ENCODE measurements at places on chromosomes 2 and 18.

DNA sequence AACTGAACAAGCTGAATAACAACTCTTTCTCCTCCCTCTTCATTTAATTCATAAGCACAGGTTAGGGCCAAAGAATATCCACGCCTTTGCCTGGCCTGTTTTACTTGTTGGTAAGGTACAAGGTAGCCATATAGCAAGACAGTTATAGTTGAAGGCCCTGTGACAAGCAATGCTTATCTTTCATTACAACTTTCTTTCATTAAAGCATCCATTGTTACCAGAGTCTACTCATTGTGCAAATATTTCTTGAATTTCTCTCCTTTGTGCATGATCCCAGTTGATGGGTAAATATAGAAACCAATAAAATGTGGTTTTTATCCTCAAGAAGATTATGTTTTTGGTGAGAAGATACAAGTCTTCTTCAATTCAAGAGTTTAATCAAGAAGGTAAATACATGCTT, 140.2 kb downstream of the UBE2E3 start:
- DNase-seq, result no peak

DNA sequence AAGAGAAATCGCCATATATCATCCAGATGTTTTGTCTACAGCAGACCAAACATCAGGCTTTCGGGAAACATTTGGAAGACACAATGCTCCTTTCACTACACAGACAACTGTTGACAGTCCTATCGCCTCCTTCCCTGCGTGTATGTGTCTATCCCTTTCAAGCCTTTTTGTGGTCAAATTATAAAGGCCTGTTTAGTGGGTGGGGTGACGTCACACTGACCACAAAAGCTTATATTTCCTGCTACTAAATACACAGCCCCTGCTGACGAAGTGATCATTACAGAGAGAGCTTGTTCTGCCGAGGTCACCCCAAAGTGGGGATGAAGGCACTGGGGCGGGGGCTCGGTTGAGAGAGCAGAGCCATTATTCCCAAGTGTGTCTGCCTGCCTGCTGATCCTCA, 302.7 kb upstream of the TNP1 start:
- DNase-seq, result no peak

- DNase-seq, result no peak
Measured at GRCh38 chr2:143051465-143051864, 77.8 kb upstream of the ARHGAP15 start.

GRCh38 chr2:131105950-131106801, 1.0 kb downstream of the PLEKHB2 start:
- no peak for DNase-seq

- DNase-seq, result no peak
Measured at GRCh38 chr2:137220438-137220993, 455.2 kb downstream of the THSD7B start.

DNA sequence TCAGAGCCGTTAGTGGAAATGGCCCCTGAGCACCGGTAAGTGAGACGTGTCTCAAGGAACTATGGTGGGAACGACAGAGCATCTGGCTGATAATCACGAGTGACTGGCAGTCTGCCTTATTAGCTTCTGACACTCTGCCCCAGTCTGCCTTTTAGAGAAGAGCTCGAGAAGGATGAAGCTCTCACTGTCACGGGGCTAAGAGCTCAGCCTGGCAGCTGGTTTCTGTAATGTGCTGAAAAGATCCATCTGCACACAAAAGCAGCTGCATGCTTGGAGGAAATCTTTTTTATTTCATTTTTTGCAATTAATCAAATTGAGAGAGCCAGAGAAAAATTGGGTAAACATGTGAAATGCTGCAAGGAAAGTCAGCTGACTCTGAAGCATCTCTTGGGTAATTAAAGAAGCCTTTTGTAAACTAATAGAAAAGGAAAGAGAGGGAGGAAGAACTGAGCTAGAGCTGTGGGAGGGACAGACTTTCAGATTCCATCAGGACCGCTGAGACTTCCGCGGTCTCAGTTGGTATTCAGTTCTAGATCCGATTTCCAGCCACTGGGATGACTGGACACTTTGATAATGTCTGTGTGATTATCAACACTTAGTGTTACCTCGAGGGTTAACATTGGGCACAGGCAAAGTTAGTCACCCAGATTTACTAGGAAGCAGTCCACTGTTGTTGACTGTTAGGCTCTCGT, 24.4 kb downstream of the MBP start:
- DNase-seq, result no peak

GRCh38 chr18:3713708-3714107, 263.7 kb downstream of the TGIF1 start:
- no peak for DNase-seq

GRCh38 chr2:33497221-33497650, 20.8 kb downstream of the RASGRP3 start:
- DNase-seq, result no peak

DNA sequence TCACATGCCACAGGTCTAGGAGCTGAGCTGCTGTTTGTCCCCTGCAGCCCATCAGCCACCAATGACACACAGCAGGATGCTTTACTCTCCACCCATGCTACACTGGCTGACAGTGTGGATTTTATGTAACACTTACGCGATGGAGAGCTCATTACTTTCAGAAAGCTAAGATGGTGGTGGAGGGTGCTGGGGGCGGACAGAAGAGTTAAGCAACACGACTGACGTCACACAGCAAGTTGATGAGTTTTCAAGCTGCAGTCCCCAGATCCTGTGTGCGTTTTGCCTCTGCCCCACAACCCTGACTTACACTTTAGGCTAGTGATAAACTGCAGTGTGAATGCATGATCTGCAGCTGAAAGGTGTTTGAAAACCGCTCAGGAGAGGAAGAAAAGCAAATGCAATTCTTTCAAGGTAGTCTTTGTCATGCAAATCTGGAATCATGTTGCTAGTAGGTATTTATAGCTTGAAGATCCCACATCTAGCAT, 42.4 kb downstream of the MRPS5 start:
- no peak for DNase-seq

- no peak for DNase-seq
Measured at GRCh38 chr18:22465859-22466457, 48.2 kb upstream of the CTAGE1 start.

DNA sequence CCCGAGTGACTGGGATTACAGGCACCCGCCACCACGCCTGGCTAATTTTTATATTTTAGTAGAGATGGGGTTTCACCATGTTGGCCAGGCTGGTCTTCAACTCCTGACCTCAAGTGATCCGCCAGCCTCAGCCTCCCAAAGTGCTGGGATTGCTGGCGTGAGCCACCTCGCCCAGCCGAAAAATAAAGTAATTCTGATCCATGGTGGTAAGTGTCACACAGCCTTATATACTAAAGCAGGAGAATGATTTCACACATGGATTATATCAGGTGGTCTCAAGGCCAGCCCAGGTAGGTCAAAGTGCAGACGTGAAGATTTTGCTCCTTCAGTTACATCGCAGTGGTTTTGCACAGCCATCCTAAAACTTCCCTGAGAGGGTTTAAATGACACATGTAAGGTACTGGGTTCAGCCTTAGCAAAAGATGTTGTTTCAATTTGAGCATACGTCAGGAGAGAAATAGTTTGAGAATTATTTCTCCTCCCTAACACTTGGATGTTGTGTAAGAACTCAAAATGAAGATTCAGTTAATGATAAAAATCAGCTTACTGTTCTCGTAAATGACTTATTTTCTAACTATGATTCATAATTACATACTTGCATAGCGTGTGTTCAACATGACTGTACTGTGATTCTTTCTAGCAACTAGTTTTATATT, 93.0 kb upstream of the SLC39A10 start:
- no peak for DNase-seq

DNA sequence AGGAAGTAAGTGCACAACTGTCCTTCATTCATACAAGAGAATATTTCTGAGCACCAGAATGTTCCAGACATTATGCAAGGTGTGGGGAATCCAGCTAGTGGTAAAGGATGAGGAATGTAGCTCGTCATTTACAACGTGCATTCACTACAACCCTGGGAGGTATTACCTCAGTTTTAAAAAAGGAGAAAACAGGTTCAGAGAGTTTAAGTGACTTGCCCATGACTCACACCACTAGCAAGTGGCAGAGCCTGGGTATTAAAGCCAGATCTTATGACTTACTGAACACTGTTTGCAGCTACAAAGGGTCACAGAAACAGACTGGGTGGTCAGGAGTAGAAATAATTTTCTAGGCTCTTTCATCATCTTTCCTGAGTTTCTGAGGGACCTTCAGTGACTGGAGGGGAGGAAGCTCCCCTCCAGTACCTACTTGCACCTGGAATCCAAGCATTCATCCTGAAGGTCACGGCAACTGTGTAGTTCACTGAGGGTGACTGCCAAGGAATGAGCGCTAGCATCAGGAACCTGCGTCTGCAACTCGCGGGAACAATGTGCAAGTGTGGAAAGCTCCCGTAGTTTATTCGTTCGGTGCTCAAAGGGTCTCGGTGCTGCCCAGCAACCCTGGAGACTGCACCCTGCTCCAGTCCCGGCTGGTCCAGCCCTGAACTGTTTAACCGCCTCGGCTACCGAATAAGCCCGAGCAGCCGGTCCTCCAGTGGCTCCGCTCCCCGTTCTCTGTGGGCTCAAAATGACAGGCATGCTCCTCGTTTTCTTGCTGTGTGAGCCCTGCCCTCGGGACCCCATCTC, 647 bp downstream of the CCDC121 start:
- DNase-seq, result no peak

GRCh38 chr2:103902347-103902746, 951.6 kb upstream of the POU3F3 start:
- DNase-seq, result no peak

GRCh38 chr2:155842103-155842502, 490.4 kb downstream of the NR4A2 start:
- no peak for DNase-seq

- no peak for DNase-seq
Measured at GRCh38 chr2:61469424-61470121, 1.3 kb downstream of the USP34 start.

DNA sequence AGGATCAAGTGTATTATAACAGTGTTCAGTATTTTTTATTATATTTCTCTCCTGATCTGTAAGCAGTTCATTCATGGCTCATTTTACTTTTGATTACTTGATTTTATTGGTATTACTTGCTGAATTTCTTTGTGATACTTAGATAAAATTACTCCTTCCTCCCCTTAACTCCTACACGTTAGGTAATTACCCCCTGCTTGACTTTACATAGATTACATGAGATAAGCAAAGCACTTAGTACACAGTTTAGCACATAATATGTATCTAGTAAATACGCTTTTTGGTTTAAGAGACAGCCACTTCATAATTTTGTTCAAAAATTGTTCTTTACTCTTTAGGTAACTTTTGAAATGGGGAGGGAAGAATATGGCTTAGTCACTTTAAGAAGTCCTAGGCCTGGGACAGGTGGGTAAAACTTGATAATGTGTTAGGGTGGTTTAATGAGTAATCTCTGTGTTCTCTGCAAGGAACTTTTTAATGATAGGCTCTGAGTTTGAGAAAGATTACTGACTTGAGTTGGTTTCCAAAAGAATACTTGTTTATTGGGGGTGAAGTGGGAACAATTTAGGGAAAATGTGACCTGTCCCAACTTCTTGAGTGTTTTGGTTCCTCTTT, 80.9 kb downstream of the NCOA1 start:
- DNase-seq, result no peak

- DNase-seq, result no peak
Measured at GRCh38 chr2:65128297-65129190, 1.4 kb downstream of the RAB1A start.

DNA sequence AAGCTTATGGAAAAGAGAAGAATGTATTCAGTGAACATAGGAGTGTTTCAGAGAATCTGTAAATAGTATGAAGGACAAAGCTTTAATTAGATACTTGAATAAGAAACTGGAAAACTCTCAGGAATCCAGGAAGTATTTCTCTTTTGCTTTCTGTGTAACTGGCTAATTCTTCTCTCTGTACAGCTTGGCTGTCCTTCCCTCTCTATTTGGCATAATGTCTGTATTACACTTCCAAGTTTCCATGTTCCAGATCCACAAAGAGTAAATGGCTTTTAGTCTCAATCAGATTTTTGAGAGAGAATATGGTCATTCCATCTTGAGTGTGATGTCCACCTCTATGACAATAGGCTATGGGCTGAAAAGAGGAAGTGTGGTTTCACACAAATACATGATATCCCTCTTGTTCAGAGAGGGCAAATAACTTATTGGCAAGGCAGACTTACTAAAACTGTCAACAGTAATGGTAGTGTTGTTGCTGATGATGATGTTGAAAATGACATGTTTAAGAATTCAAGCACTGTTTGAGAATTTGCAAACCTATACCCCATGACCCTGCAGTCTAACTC, 129.2 kb upstream of the ERBB4 start:
- DNase-seq, result no peak

GRCh38 chr18:75066936-75067335, 142.0 kb downstream of the PTGR3 start:
- DNase-seq, result no peak

DNA sequence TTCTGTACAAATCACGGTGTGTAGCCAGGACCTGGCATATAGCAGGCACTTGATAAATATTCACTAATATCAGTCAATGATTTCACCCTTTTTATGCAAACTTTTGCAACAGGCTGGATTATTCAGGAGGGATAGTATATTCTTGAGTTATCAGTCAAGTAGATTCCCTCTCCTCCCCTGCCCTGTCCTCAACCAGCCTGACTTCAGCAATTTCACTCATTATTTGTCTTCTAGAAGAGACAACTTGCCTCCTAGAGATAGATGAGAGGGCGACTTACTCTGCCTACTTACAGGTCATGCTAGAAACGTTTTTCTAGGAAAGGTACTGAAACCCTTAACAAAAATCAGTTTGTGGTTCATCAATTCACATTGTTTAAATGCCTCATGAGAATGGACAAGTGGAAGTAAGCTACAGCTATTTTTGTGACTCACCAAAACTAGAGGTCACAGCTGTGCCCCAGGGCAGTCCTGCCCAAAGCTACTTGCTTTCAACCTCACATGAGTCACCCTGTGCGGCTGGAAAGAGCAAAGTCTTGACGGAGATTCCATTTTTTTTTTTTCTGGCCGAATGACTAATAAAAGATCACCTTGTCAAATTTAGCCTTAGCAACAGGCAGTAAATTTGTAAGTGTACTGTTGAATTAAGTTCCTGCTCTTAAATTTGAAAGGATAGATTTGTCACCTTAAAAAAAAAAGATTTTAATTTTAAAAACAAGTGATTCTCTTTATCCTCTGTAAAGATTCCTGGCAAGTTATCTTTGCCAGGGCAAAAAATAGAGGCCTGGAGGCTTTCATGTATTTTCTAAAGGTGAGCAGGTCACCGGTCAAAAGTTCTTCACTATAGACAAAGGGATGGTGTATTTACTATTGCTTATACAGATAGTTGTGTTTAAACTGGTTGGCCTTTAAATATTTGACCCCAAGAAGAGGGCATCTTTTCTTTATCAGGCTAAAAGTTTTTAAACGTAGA, 109.0 kb upstream of the SLC35G4 start:
- no peak for DNase-seq

DNA sequence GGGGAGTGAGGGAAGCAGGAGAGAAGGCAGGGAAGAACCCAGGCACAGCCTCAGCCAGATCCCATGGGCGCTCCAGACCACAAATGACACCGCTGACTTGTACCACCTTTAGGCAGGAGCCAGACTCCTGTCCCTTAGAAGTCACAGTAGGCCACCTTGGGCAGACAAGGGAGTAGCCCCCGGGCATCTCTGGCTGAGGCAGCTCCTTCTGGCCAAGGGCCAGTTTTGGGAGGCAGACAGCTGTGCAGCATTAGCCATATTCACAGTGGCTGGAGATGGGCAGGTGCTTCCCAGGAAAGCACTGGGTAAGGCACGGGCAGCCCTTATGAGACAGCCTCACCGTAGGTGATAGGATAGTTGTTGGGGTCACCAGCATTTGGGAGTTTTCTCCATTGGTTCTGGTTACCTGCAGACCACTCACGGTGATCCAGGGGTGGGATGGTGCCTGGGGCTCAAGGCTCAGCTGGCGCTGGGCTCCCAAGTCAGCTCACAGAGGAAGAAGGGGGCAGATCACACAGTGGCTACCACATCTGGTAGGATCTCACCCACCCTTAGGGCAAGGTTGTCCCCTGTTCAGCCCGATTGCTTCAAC, 2.1 kb downstream of the ASTL start:
- DNase-seq, result no peak

GRCh38 chr2:137454886-137455285, 509.4 kb upstream of the HNMT start:
- no peak for DNase-seq
